Stimulated activated CD8-positive, alpha-beta memory T cell treated with anti-CD3 and anti-CD28 coated beads, Interleukin-2, amount 100 ng/mL, for 1 hour (primary cell): ENCODE measurements at places on chromosomes 6 and 20.

- DNase-seq, result peak; percentile 17
These were observed 1.3 kb downstream of the VEGFA start for GRCh38 chr6:43771210-43771857.

GRCh38 chr6:169981568-169981967, 230.1 kb downstream of the ERMARD start:
- no peak for DNase-seq

DNA sequence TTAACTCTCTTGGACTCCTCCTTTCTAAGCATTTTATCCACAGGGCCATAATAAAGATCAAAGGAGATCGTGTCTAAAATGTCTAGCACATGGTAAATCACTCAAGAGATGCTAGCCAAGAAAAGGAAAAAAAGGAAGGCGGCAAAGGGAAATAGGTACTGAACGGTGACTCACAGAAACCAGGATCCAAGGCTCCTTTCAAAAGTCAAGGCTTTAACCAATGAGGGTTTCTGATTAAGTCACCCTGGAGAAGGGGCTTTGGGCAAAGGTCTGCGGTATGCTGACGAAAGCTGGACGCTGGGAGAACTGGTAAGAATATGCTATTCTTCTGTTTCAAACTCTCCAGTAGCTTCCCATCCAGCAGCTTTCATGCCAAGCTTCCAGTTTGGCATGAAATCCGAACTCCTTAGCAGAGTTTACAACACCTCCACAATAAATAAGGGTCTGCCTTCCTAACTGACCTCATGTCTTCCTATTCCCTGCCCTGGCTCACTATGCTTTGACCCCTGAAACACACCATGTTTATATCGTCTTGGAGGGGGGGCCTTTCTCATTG, 1.0 kb downstream of the TOMM34 start:
- no peak for DNase-seq

- DNase-seq, result no peak
These were observed 41.7 kb upstream of the TULP4 start for GRCh38 chr6:158270389-158271127.

GRCh38 chr20:37392441-37393195, 46.7 kb downstream of the SRC start:
- no peak for DNase-seq
